GM06990 (cell line): ENCODE measurements at places on chromosomes 7 and 10.

DNA sequence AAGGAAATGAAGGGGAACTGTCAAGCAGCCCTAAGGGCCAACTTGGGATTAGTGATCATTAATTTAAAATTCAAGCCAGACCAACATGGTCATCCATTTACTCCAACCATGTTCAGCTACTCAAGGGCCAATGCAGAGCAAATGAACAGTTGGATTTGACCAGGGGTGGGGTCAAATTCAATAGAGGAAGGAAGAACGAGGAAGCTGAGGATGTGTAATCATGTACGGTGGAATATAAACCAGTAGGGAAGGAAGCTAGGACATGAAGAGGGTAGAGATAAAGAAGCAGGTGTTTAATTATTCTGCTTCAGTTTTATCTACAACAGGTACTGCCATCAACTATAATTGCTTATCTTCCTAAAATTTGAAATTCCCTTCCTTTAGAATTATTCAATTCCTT is 81.6 kb downstream of the HIBADH start:
- no peak for DNase-seq

DNA sequence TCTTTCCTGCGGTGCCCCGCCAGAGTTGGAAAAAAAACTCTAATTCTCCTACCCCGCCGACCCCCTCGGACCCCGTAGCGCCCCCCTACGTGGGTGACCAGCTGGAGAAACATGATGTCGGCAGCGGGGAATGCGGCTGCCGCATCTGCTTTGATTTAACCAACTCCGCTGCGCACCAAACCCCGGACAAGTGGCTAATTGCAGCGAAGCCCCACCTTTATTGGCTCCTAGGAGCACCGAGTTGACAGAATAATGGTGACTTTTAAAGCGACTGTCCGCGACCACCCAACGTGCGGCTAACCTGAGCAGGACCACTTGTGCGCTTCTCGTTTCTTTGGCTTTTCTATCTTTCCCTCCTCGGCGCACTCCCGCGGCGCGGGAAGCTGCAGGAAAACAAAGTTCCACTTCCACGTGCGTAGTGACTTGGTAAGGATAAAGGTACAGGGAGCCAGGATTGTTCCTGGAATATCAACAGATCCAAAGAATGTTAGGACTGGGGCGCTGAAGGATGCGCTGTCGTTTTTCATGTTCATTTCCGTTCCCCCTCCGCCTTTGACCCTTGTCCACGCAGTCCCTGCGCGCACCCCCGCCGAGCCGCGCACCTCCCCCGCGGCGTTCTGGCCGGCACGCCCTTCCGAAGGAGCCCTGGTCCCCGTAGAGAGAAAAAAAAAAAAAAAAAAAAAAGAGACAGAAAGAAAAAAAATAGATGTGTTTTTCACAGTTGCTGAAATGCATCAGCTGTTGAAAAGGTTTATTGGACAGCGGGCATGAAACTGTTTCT is 1.4 kb downstream of the WNT16 start:
- DNase-seq, result no peak

GRCh38 chr10:2703953-2704352 is 363.4 kb upstream of the PFKP start:
- no peak for DNase-seq

- DNase-seq, result no peak
Measured at GRCh38 chr7:104482362-104483037, 154.1 kb downstream of the LHFPL3 start.

DNA sequence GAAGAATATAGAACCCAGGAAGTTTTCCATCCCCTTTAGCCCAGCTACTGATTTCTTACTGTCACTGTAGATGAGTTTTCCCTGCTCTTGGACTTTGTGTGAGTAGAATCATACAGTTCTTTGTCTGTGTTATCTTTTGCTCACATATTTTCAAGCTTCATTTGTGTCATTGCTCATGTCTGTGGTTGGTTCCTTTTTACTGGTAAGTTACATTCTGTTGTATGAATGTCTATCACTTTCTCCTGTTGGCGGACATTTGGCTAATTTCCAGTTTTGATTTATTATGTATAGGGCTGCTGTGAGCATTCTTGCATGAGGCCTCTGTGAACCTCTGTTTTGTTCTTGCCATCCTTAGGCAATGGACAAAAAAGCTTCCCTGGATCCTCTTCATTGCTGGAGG is 5.3 kb downstream of the GLRX3 start:
- no peak for DNase-seq

DNA sequence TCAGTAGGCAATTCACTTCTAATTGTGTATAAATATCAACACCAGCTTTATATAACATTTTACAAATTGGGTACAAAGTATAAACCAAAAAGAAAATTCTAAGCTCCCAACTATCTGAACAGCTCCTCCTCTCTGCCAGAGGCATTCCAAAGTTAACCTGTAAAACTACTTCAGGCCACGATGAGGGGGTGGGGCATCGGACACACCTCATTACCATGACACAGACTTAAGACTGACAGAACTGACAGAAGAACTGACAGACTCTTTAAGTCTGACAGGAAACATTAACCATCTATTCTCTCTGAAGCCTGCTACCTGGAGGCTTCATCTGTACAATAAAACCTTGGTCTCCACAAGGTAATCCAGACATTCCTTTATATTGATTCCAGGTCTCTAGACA is 12.3 kb downstream of the ESYT2 start:
- DNase-seq, result no peak

GRCh38 chr10:25747084-25747483 is 186.9 kb upstream of the MYO3A start:
- DNase-seq, result no peak

DNA sequence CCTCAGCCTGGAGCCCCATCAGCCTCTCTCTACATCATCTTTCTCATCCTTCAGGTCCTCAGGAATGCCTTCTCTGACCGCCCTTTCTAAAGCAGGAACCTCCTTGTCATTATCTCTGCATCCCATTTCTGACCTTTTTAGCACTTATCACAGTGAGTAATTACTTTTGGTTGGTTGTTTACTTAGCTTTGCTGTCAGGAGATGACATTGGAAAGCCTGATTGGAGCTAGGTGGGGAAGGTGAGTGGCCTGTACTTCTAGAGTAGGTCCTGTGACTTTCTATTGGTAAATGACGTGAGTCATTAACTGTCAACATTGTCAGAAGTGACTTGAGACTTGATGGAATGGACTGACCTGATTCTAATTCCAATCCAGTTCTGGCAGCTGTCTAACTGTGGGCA is 9.3 kb upstream of the SLC25A13 start:
- DNase-seq, result no peak
